ENCODE measurements at places on chromosomes 3 and 15.

GRCh38 chr15:52308446-52309153 lies 13.0 kb upstream of the MYO5C start:
- DNase-seq = no peak

DNA sequence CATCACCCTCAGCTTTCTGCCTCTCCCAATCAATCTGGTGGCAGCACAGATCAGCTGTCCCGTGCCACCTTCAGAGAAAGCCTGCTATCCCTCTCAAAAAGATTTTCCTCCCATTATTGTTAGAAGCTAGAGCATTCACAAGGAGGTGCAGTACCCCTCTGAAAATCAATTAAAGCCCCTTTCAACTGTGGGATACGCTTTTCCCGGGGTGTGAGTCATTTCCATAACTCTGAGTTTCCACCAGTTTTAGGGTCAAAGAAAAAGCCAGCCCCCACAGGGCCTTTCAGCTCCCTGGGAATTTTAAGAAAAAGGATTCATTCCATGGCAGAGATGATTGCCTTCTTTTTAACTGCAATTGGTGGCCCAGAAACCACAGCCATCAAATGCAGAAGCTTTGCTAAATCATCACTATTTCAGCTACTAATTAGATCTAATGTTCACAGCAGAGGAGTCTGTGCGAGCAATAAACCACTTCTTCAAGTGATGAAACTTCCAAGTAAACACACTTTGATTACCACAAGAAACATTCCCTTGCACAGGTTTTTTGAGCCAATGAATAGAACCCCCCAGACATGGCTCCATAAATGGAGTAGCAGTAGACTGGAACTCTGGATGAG lies 270.0 kb upstream of the TPRG1 start:
- DNase-seq = no peak

DNA sequence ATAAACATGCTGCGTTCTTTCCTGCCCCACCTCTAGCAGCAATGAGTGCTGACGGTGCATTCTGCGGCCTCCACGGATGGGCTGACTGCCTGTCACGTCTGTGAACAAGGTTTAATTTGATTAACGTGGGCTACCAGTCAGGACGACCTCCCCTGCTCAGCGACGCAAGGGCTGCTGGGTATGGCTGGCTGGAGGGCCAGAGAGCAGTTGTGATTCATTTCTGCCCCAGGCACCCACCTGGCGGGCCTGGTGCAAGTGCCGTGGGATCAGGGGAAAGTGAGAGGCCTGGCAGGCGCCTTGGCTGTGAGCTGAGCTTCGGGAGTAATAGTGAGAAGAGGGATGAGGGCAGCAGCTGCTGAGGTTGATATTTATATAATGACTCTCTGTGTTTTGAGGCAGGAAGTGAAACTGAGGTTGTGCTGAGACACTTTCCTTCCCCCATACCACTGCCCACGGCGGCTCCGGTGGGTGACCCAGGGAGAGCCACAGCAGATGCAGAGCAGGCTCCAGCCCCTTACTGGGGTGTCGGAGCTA lies 190.4 kb upstream of the BCL6 start:
- no peak for DNase-seq

DNA sequence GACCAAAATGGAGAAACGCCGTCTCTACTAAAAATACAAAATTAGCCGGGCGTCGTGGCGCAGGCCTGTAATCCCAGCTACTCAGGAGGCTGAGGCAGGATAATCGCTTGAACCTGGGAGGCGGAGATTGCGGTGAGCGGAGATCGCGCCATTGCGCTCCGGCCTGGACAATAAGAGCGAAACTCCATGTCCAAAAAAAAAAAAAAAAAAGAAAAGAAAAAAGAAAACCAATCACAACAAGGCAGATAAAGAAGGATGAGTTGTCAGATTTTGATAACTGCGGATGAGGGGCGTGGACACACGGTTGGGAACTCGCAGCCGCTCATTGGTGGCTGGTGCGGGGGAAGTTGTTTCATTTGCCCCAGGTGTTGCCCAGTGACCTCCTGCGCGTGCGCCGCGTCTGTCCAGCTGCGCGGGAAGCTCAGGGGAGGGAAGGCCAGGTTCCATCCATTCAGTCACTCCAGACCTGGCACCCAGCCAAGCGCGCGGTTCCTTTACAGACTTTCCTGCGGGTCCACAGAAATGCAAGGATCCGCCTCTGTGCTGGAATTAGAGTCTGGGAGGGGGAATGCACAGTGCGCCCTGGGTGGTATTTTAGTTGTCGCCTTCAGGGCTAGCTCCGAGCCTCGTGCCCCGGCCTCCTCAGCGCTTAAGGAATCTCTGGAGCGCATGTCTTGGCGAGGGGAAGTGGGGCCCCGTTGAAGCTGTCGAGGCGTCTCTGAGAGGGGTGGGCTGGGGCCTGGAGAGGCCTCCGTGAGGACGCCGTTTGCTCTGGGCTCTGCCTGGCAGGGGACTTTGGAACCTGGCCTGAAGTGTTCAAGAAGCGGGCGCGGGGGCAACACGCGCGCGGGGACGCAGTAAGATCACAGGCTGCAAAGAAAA lies 708 bp upstream of the GCHFR start:
- DNase-seq = no peak

GRCh38 chr15:29128671-29129070 lies 141.0 kb downstream of the NSMCE3 start:
- DNase-seq = no peak

GRCh38 chr15:37921527-37922385 lies 12.7 kb upstream of the TMCO5A start:
- DNase-seq = no peak

All from stimulated activated CD4-positive, alpha-beta T cell treated with anti-CD3 and anti-CD28 coated beads, Interleukin-4, amount 100 ng/mL, for 4 hours (primary cell).